ENCODE measurements at places on chromosomes 4 and X. TPM values are rescaled to one million over a fixed set of nuclear protein-coding genes. Genes with fewer than 3 reads are reported as not detected.

Gene VCX
- not detected for total RNA-seq

Gene ODAM
- total RNA-seq = not detected

Gene CHRDL1
- not detected for total RNA-seq

Gene APBB2
- total RNA-seq = 3.0 TPM

Gene SPON2
- total RNA-seq = 17.3 TPM

Gene POU3F4
- total RNA-seq = not detected

Gene NAP1L3
- 0.79 TPM for total RNA-seq

Gene CXCL6
- total RNA-seq = not detected

Gene ELOVL6
- total RNA-seq = 6.5 TPM

GRCh38 chr4:52235552-52236201 is 184.6 kb downstream of the SPATA18 start:
- ATAC-seq = no peak

GRCh38 chr4:39636531-39637184 is 2.0 kb downstream of the SMIM14 start:
- ATAC-seq = no peak

- no peak for ATAC-seq
These were observed 15.8 kb upstream of the IL21 start for GRCh38 chr4:122636697-122637096.

GRCh38 chr4:139014371-139015268 is 961 bp upstream of the NOCT start:
- peak; percentile 56 for ATAC-seq

GRCh38 chr4:31374256-31374960 is 654.2 kb downstream of the PCDH7 start:
- no peak for ATAC-seq

GRCh38 chr4:20019310-20020015 is 232.2 kb upstream of the SLIT2 start:
- no peak for ATAC-seq

- ATAC-seq = peak; percentile 49
These were observed 1.4 kb upstream of the STBD1 start for GRCh38 chr4:76305033-76305687.

DNA sequence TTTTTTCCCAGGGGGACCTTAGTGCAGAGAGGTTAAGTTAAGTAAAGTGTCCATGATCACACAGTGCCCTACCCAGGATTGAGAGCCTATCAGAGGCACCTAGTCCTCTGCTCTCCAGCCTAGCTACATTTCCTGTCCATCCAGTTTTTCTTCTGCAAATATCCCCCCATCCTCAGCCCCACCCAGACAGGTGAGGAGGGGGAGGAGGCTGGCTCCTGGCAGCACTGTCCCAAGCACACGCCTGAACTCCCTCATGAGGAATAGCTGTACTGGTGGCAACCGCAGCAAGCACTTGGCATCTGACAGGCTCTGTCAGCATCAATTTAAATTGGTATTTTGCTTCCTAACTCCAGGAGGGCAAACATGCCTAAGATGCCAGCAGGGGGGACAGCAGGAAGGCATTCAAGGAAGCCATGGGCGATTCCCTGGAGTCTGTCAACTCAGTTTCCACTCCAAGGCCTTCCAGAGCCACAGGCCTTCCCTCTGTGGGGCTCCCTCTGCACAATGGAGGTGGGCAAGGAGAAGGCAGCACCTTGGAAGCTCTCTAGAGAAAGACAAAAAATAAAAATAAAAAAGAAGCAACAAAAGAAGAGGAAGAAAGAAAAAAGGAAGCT is 6.4 kb upstream of the FRMPD3 start:
- no peak for ATAC-seq

DNA sequence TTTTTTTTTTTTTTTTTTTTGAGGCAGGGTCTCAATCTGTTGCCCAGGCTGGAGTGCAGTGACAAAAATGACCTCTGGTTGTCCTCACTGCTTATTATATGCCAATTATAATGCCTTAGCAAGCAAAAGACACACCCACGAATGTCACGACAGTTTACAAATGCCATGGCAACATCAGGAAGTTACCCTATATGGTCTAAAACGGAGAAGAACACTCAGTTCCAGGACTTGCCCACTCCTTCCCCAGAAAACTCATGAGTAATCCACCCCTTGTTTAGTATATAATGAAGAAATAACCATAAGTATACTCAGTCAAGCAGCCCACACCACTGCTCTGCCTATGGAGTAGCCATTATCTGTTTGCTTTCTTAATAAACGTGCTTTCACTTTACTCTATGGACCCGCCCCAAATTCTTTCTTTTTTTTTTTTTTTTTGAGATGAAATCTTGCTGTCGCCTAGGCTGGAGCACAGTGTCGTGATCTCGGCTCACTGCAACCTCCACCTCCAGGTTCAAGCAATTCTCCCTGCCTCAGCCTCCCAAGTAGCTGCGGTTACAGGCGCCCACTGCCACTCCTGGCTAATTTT is 106.2 kb downstream of the SMIM20 start:
- ATAC-seq = peak; percentile 98

- no peak for ATAC-seq
These were observed 140.0 kb downstream of the DCK start for GRCh38 chr4:71133491-71133890.

GRCh38 chr4:161762796-161763195 is 401.0 kb downstream of the FSTL5 start:
- no peak for ATAC-seq

DNA sequence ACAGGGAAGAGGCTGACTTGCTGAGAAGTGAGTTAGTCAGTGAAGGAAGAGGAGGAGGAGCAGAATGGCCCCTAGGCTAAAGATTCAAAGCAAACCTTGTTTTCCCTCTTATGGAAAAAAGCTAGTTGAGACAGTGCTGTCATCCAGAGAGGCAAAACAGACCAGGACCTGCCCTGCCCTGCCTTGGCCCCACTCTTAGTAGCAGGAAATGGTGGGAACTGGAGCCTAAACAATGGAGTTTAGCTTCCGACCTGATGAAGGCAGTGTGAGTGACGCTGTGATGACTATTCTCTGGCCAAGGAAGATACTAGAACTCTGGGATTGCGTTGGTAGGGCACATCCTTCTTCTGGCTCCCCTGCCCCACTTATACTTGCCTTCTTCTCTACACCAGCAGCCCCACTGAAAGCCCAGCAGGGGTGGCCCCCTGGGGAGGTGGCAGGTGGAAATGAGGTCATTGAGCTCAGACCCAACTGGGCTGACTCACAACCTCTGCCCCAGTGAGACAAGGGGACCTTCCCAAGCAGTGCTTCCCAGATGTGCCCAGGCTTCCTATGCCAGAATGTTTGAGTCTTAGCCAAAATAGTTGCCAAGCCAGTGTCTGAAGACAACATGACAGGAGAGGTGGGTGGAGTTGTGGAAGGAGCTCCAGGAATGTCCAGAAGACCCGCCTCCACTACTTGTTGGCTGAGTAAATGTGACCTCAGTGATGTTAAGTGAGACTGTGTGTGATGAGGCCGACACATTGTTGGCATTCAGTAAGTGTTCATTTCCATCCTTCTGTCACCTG is 38.8 kb downstream of the MSN start:
- ATAC-seq = peak; percentile 88

DNA sequence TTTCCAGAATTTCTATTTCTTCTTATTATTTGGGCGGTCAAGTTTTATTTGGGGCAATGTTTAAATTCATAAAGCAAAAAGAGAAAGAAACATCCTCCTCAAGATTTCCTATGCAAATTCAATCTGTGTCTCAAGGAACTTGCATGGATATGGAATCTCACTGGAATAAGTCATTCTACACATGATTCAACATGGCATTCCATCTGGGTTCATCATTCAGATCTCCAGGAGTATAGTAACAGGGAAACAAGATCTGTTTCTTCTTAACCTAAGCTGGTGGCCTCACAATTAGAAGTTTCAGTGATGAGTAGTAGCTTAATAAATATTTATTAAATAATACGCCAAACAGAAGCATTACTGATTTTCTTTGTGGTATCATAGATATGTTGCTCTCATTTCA is 19.8 kb downstream of the KLHL34 start:
- ATAC-seq = no peak

GRCh38 chr4:85697854-85698253 is 222.9 kb downstream of the ARHGAP24 start:
- no peak for ATAC-seq

GRCh38 chr4:151835467-151835866 is 74.7 kb upstream of the GATB start:
- ATAC-seq = no peak

DNA sequence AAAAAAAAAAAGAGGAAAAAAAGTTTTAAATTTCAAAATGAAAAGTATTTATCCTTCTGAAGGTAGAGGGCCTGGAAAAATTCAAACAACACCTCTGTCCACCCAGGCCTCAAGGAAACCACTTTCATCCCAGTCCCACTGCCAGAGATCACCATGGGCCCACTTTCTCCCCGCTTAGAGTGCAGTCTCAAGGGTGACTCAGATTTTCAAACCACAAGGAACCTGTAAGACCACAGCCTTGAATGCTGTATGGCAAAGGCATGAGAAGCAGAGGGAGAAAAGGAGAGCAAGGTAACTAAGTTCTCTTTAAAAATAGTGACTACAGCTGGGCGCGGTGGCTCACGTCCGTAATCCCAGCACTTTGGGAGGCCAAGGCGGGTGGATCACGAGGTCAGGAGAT is 87.9 kb upstream of the PACRGL start:
- ATAC-seq = no peak

DNA sequence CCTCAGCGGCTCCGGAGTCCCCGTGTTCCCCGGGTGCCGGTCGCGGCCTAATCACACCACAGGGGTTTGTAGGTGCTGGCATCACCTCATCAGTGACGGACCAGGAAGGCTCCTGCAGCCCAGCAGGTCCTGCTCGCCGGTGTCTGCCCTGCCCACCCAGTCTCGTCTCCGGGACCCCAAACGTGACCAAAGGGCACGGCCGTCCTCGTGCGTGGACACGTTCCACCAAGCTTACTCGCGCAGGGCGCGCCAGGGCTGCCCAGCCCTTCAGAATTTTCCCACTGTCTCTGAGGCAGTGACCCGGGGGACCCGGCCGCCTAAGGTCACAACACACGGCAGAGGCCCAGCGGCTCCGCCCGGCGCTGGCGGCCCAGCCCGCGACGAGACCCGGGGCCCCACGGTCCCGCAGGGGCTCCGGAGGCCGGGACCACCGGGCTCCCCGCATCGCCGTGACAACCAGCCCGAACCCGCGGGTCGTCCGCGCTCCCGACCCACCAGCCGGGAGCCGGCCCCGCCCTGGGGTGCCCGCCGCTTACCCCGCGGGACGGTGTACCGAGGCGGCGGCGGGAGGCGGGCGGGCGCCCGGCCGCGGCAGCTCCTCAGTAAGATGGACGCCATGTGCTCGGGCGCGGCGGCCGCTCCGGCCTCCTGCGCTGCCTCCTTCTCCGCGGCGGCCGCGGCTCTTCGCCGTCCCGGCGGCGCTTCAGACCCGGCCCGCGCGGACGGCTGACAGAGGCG is 454 bp downstream of the LETM1 start:
- peak; percentile 43 for ATAC-seq

DNA sequence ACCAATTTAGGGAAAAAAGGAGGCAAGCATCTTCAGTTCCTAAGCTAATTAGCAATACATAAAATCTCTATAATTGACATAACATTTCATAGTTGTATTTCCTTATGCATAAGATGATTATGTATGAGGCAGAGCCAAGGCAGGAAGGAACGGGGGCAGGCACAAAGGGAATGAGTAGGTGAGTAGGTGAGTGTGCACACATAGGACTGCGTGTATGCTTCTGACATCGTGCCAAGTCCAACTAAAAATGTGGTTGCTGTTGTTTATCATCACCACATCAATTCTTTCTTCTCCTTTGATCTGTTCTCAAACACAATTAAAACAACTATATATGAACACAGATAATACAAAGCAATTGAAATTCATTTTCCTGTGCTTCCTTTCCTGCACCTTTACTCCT is 131.2 kb downstream of the UNC5C start:
- ATAC-seq = no peak

All from activated T-helper 17 cell treated with anti-CD3 and anti-CD28 coated beads, Interleukin-2, amount 50 U/mL, for 72 hours (primary cell).